ENCODE measurements at places on chromosomes 1 and 21. TPM values are rescaled to one million over a fixed set of nuclear protein-coding genes. Genes with fewer than 3 reads are reported as not detected.

- no peak overlapping the region for H3K27ac ChIP-seq
- no peaks in the 10 kb centered on the region for H3K4me1 ChIP-seq
- H3K4me3 ChIP-seq, result no peak overlapping the region
- H3K27me3 ChIP-seq, result peaks cover 18% of the 10 kb centered on the region
- no peak for DNase-seq
These were observed 41.6 kb upstream of the NRDC start for GRCh38 chr1:51920130-51920529.

Gene ETV3L
- not detected for total RNA-seq

DNA sequence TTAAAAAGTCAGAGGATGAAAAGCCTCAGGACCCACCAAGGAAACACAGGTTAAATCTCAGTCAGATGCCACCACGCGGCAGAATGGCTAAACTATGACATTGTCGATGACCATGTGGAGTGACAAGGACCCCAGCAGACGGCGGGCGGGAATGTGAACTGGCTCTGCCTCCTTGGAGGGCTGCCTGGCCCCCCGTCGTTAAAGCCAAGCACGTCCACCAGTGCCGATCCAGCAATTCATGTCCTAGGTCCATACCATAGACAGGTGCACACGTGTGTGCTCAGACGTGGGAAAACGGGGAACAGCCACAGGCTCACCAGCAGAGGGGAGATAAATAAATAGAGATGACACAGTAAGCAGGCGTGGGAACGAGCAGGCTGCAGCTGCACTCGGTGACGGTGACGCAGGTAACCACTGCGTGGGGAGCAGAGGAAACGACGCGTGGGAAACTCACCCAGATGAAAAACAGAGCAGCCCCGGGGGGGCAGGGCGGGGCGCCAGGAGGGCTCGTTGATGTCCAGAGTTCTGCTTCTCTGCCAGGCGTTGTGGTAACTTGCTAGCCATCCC lies 28.3 kb upstream of the PCBP3 start:
- H3K36me3 ChIP-seq, result no peaks in the 10 kb centered on the region
- H3K4me3 ChIP-seq, result no peak overlapping the region
- H3K4me1 ChIP-seq, result no peaks in the 10 kb centered on the region
- DNase-seq, result no peak

GRCh38 chr1:177567393-177567792 lies 396.6 kb downstream of the BRINP2 start:
- H3K4me3 ChIP-seq, result no peak overlapping the region
- no peaks in the 10 kb centered on the region for H3K27me3 ChIP-seq
- no peaks in the 10 kb centered on the region for H3K36me3 ChIP-seq
- H3K27ac ChIP-seq, result no peak overlapping the region
- no peak for DNase-seq

- no peak overlapping the region for H3K4me3 ChIP-seq
- no peaks in the 10 kb centered on the region for H3K36me3 ChIP-seq
- H3K4me1 ChIP-seq, result no peaks in the 10 kb centered on the region
- DNase-seq, result no peak
These were observed 31.0 kb upstream of the LHX4 start for GRCh38 chr1:180199018-180199417.

Gene MYCL
- total RNA-seq, result 0.35 TPM

GRCh38 chr21:38797470-38797869 lies 8.3 kb upstream of the ETS2 start:
- H3K27me3 ChIP-seq, result no peaks in the 10 kb centered on the region
- no peaks in the 10 kb centered on the region for H3K4me1 ChIP-seq
- no peaks in the 10 kb centered on the region for H3K36me3 ChIP-seq
- no peak overlapping the region for H3K4me3 ChIP-seq

Gene NUP210L
- not detected for total RNA-seq

DNA sequence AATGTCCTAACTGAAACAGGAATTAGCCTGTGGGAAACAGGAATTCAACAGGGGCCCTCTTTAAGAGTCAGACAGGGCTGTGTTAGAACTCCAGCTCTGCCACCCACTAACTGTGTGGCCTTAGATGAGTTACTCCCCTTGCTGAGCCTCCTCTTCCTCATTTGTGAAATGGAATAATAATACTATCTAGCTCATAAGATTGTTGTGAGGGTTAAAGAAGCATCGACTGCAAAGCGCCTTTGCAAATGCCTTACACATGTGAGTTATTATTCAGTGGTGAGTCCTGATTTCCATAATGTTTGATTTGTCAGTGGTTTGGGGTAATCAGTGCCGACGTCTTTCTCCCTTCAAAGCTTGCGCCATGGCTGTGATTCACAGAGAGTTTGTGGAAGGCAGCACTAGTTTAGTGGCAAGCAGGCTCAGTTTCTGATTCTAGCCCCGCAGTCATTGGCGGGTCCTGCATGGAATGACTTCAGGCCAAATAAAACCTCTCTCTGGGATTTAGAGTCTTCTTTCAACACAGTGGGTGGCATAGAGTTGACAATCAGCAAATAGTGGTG lies 388.5 kb downstream of the PLPP3 start:
- DNase-seq, result no peak
- no peak overlapping the region for H3K4me3 ChIP-seq
- no peaks in the 10 kb centered on the region for H3K27me3 ChIP-seq
- H3K27ac ChIP-seq, result peak overlapping the region; percentile 8
- no peaks in the 10 kb centered on the region for H3K36me3 ChIP-seq
- H3K4me1 ChIP-seq, result peaks cover 24% of the 10 kb centered on the region

- H3K4me3 ChIP-seq, result no peak overlapping the region
- no peaks in the 10 kb centered on the region for H3K27me3 ChIP-seq
- peaks cover 47% of the 10 kb centered on the region for H3K4me1 ChIP-seq
- peaks cover 15% of the 10 kb centered on the region for H3K36me3 ChIP-seq
- no peak for DNase-seq
- no peak overlapping the region for H3K27ac ChIP-seq
These were observed 51.6 kb downstream of the PLPP3 start for GRCh38 chr1:56527548-56528302.

DNA sequence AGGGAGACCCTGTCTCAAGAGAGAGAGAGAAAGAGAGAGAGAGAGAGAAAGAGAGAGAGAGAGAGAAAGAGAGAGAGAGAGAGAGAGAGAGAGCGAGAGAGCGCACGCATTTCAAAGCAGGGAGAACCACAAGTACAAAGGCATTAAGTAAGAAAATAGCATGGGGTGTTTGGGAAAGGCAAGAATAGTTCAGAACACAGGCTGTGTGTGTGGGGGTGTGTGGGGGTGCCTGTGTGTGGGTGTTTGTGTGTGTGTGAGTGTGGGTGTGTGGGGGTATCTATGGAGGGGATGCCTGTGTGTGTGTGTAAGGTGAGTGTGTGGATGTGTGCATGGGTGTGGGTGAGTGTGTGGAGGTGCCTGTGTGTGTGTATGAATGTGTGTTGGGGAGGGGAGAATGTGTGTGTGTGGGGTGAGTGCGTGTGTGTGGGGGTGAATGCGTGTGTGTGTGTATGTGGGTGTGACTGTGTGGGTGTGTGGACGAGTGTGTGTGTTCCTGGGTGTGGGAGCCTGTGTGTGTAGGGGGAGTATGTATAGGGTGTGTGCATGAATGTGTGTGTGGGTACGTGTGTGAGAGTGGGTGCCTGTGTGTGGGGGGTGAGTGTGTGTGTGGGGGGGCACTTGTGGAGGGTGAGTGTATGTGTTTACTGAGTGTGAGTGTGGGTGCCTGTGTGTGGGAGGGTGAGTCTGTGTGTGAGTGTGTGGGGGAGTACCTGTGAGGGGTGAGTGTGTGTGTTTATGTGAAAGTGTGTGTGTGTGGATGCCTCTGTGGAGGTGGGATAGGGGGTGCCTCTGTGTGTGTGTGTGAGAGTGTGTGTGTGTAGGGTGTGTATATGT lies 19.1 kb upstream of the HDAC1 start:
- no peaks in the 10 kb centered on the region for H3K4me1 ChIP-seq
- no peak overlapping the region for H3K4me3 ChIP-seq
- H3K27ac ChIP-seq, result no peak overlapping the region
- H3K36me3 ChIP-seq, result no peaks in the 10 kb centered on the region
- no peak for DNase-seq

- peak overlapping the region; percentile 89 for H3K27ac ChIP-seq
- H3K36me3 ChIP-seq, result no peaks in the 10 kb centered on the region
- H3K27me3 ChIP-seq, result no peaks in the 10 kb centered on the region
- no peak for DNase-seq
- peaks cover 13% of the 10 kb centered on the region for H3K4me1 ChIP-seq
- H3K4me3 ChIP-seq, result peak overlapping the region; percentile 91
These were observed 805 bp downstream of the ATG4C start for GRCh38 chr1:62784509-62785365.

- no peak overlapping the region for H3K4me3 ChIP-seq
- H3K27ac ChIP-seq, result no peak overlapping the region
- no peaks in the 10 kb centered on the region for H3K27me3 ChIP-seq
- H3K4me1 ChIP-seq, result no peaks in the 10 kb centered on the region
- H3K36me3 ChIP-seq, result no peaks in the 10 kb centered on the region
These were observed 127.5 kb upstream of the ZP4 start for GRCh38 chr1:238018214-238018613.

GRCh38 chr1:181583598-181583997 lies 100.3 kb downstream of the CACNA1E start:
- DNase-seq, result no peak
- no peaks in the 10 kb centered on the region for H3K36me3 ChIP-seq
- no peaks in the 10 kb centered on the region for H3K4me1 ChIP-seq
- no peak overlapping the region for H3K27ac ChIP-seq
- H3K27me3 ChIP-seq, result no peaks in the 10 kb centered on the region

DNA sequence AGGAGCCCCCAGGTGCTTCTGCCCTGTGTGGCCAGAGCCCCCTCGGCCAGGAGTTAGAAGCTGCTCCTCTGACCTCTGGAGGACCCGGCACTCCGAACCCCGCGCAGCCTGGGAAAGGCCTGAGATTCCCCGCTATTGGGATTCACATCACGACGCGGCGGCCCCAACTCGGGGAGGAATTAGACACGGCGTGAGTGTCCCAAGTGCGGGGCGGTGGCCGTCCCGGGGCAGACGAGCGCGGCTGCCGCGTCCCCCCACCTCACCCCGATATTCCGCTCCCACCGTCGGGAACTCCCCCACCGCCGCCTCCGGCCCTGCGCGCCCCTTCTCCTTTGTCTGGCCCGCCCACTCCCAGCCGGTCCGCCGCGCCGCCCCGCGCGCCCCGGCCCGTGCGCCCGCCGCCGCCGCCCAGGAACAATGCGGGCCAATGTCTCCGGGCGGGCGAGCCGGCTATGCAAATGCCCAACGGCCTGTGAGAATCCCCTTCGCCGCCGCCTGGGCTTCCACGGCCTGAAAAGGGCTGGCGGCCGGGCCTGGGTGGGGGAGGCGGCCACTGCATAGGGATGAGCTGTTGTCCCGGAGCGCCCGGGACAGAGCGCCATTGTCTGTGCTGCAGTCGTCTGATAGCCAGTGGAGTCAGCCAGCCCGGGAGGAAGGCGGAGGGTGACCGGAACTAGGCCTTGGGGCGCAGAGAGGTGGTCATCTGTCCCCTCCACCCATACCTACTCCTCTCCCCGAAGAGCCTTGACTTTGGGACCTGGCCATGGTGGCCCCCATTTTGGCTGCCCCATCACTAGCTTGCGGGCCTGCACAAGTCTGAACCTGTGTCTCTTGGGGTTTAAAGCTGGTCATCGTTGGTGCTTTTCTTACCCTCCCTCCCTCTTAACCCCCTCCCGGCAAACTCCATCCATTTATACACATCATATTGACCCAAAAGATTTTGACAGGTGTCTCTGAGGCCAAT lies 19.4 kb downstream of the RHBG start:
- H3K27me3 ChIP-seq, result peaks cover 22% of the 10 kb centered on the region
- no peak for DNase-seq
- no peak overlapping the region for H3K4me3 ChIP-seq
- H3K27ac ChIP-seq, result no peak overlapping the region
- no peaks in the 10 kb centered on the region for H3K4me1 ChIP-seq

Gene TYW3
- total RNA-seq, result 9.2 TPM

DNA sequence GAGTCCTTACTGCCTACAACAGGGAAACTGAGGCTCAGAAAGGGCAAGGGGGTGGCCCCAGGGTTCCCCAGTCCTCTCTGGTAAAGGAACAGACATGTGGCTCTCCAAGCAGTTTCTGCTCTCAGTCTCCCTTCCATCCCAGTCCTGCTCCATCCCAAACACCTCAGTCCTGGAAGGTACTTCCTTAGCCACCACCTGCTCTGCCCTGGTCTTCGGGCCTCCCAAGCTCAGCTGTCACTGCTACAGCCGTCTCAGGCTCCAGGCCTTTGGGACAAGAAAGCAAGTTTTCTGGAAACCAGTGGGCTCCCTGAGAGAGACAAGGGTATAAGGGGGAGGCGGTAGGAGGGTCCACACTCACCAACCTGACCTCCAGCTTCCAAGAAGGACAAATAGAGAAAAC lies 23.1 kb upstream of the ADGRB2 start:
- no peak for DNase-seq
- H3K27me3 ChIP-seq, result no peaks in the 10 kb centered on the region
- no peak overlapping the region for H3K27ac ChIP-seq
- H3K4me3 ChIP-seq, result no peak overlapping the region
- no peaks in the 10 kb centered on the region for H3K36me3 ChIP-seq

All from gastrocnemius medialis (tissue), 4 donors.